ENCODE measurements at places on chromosomes 3 and 15.

DNA sequence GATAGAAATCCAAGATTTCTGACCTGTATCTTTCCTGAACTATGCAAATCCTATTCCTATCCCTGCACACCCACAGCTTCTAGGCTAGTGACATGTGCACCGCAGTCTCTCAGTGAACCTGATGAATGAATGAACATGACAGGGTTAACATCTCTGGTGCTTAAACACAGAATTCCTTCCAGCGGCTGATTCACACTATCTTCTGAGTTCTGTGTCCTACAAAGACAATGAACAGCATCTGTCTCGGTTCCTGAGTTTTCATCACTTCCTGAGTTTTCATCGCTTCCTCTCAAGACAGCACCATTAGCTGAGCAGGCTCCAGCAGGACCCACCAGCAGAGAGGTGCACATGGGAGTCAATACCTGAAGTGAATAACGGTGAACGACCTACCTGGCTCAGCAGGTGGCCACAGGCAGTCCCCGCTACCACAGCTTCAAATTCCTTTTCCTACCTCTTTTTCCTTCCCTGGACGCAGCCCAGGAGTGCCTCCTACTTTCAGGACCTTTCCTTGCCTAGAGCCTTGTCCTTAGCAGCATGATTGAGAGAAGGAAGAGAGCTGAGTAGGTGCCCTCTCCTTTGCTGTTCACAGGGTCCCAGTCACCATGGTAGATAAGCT is 113.5 kb downstream of the IGF2BP2 start:
- no peak overlapping the region for H3K4me3 ChIP-seq
- H3K36me3 ChIP-seq = no peaks in the 10 kb centered on the region
- no peak for DNase-seq

DNA sequence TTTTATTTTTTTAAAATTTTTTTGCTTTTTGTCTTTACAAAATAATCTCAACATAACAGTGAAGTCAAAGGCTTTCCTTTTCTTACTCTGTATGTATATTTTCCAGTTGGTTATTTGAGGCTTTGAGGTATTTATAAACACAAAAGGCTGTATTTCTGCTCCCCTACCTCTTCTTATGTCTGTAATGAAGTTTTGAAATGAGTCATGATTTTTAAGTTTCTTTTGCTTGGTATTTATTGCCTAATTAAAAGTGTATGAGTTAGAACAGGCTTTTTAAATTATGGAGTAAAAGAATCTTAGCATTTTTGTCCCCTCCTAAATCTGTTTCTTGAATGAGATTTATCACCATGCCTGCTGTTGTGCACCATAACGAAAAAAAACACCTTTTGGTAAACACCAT is 66.0 kb downstream of the DCUN1D1 start:
- H3K4me3 ChIP-seq = no peak overlapping the region
- H3K4me1 ChIP-seq = peaks cover 48% of the 10 kb centered on the region
- H3K36me3 ChIP-seq = peaks cover 26% of the 10 kb centered on the region
- no peak for DNase-seq
- no peaks in the 10 kb centered on the region for H3K27me3 ChIP-seq
- no peak overlapping the region for H3K27ac ChIP-seq

GRCh38 chr3:25438791-25439555 is 10.9 kb downstream of the RARB start:
- no peak overlapping the region for H3K4me3 ChIP-seq
- no peaks in the 10 kb centered on the region for H3K36me3 ChIP-seq
- H3K4me1 ChIP-seq = no peaks in the 10 kb centered on the region
- DNase-seq = no peak
- peaks cover 4% of the 10 kb centered on the region for H3K27me3 ChIP-seq

- no peaks in the 10 kb centered on the region for H3K4me1 ChIP-seq
- H3K27me3 ChIP-seq = no peaks in the 10 kb centered on the region
- H3K4me3 ChIP-seq = no peak overlapping the region
- H3K36me3 ChIP-seq = no peaks in the 10 kb centered on the region
- H3K27ac ChIP-seq = no peak overlapping the region
Measured at GRCh38 chr3:166071-166470, 30.5 kb upstream of the CHL1 start.

DNA sequence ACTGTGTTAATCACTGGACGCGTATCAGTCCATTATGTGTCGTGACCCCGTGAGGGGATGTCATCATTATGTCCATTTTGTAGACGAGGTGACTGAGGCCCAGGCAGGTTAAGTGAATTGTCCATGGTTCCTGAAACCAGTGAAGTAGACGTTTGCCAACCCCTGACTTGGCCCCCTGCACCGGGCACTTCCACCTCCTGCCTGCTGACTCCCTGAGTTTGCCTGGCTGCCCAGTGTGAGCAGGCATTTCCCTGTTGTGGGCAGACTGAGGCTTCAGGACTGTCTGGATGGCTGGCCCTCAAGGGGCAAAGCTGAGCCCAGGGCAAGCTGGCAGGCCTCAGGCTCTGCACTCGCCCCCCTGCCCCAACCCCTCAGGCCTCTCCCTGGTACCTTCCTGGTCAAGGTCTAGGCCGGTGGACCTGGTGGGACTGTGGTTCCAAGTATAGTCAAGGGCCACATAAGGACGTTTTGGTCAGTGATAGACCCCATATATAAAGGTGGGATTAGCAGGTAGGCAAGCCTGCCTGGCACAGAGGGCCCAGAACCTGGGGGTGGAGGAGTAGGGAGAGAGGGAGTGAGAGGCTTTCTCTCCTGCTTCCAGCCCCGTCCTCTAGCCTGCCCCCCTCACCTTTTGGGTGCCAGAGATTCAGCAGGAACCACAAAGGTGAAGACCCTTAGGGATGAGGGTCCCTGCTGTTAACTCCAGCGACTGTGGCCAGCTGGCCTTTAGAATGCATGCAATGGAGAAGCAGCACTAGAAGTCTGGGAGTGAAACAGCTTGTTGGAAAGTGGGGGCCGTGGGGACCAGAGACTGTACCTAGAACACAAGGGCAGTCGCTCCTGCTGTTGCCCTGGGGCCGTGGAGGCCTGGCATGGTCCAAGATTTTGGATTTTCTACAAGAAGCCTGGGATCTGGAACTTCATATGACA is 34.6 kb downstream of the FBLN2 start:
- H3K4me1 ChIP-seq = no peaks in the 10 kb centered on the region
- no peaks in the 10 kb centered on the region for H3K36me3 ChIP-seq
- H3K27ac ChIP-seq = no peak overlapping the region
- peaks cover 2% of the 10 kb centered on the region for H3K27me3 ChIP-seq

DNA sequence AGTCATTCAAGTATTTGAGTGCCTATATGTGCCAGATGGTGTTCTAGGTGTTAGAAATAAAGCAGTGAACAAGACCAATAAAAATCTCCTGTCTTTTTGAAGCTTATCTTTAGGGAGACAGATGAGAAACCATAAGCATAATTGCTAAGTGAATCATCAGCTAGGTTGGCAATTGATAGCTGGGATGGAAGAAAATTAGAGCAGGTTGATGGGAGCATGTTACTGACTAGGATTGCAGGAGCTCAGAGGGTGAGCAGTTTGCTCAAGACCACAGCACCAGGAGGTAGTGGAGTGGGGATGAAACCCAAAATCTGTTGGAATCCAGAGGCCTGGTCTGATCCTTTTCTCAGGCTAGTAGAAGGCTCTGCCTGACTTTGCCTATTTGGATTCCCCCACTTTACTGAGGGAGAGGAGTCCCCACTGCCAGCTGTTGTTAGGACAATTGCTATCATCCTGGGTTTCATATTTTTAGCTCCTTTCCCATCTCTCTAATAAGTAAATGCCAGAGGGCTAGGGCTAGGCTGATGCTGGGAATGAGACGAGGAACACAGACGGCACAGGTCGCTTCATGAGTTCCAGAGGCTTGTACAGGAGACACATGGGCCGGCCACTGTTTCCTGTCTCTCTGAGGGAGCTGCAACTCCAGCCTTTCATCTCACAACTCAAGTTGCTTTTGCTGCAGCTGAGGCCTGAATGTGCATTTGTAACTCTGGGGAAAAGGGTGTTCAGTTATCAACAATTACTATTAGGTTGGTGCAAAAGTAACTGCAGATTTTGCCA is 102.9 kb downstream of the CACNA1D start:
- no peak for DNase-seq
- no peaks in the 10 kb centered on the region for H3K4me1 ChIP-seq
- H3K4me3 ChIP-seq = no peak overlapping the region
- H3K27me3 ChIP-seq = peaks cover 6% of the 10 kb centered on the region
- no peaks in the 10 kb centered on the region for H3K36me3 ChIP-seq
- H3K27ac ChIP-seq = no peak overlapping the region

Measured in activated T-helper 1 cell treated with anti-CD3 and anti-CD28 coated beads, Interleukin-12 subunit alpha, Interleukin-12 subunit beta, Interleukin-2, Interleukin-4 antibody, amounts not matched to agents 30 ng/mL and 10 ng/mL and 1 ng/mL, durations not matched to agents 14 hours and 24 hours and 36 hours (primary cell).